Occipital lobe (tissue), 3 donors: ENCODE measurements at places on chromosomes 12 and 14. TPM values are rescaled to one million over a fixed set of nuclear protein-coding genes. Genes with fewer than 3 reads are reported as not detected.

Gene CLSTN3
- 60.5 TPM for total RNA-seq

GRCh38 chr14:55536204-55536708, 43.8 kb upstream of the KTN1 start:
- DNase-seq = no peak

DNA sequence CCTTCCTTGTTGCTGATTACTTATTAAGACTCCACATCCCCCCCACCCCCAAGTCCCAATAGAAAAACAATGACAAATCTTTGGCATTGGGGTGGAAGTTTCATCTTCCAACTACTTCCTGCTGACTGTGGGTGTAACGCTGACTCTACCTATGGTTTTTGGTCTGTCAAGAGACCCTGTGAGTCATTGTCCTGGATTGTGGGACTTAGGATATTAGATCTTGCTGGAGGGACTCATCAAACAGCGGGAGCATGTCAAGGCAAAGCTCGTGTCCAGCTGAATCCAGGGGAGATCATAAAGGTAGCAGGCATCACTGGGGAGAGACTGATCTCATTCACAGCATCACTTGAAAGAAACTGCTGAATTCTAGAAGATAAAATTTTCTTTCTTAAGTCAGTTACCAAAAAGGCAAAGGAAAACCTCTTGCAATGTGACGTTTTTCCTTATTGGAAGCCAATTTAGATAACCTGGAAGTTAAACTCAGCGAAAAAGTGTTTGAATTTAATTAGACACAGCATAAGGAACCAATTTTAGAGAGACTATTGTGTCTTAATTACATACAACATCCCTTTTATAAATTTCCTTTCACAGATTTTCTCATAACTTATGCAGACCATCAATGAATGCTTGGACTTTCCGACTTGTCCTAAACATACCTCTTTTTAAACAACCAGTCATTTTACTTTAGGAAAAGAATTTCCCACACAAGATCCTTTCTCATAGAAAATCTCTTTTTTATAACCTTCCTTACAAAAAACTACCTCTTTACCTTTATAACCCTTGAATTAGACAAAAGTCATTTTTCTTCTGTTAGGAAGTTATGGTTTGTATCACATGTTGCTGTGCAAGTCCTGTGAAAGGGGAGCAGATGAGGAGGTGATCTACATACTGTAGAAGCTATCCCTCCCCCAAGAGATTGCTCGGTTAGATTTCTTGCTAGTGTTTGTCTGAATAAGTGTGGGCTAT, 94.6 kb upstream of the SCAF11 start:
- DNase-seq = no peak

Gene FAM186B
- total RNA-seq = not detected

- DNase-seq = no peak
These were observed 162.4 kb upstream of the TMEM260 start for GRCh38 chr14:56417173-56417572.

- no peak for DNase-seq
These were observed 96.3 kb downstream of the GALC start for GRCh38 chr14:87896393-87897380.

GRCh38 chr12:130119241-130119861, 42.9 kb upstream of the FZD10 start:
- no peak for DNase-seq

Gene BEST3
- total RNA-seq = 0.78 TPM

DNA sequence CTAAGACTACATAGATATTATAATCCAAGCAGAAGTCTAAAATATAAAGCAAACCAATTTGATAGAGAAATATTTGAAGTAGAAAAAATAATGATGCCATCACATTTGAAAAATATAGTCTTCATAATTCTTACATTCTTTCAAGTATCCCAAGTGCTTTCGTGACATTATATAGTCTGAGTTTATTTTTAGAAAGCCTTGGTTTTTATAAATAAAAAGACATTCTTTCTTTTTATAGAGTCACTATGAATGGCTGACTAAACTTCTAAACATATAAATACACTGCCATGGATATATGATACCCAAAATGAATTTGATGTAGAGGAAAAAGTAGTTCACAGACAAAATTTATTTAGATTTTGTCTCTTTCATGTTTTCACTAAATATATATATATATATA, 135.1 kb upstream of the PDZRN4 start:
- DNase-seq = no peak

DNA sequence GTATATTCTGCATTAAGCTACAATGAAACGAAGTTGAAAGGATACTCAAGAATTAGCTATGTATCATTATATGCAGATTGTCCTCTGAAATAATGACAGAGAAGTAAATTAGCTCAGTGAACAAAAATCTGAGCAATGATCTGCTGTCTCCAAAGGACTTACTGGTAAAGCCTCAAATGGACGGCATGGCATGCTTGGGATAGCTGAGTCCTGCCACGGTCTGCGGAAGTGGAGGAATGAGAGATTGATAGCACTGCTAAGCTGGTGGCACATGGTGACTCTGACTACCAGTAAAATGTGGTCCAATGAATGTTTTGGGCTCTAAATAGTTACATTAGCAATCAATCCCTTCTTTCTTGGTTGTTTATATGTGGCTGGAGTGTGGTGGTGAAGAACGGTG, 3.7 kb upstream of the DENND5B start:
- DNase-seq = no peak

Gene TRIM9
- total RNA-seq = 40.2 TPM

Gene COQ6
- 23.9 TPM for total RNA-seq

DNA sequence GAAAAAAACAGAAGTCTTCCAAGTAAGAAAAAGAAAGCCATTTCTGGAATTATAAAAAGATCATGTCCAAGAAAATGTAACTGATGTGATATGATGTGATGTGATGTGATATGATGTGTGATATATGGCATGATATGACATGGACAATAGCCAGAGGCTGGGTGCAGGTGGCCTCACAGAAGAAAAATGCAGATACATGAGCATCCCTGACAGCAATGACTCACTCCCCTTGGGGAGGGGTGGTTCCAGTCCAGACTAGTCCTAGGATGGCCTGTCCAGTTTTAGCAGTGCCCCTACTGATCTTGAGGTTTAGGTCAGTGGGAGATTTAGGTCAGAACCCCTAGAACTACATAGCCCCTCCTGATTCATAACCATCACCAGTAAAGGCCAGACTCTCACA, 3.5 kb upstream of the RHOJ start:
- no peak for DNase-seq

DNA sequence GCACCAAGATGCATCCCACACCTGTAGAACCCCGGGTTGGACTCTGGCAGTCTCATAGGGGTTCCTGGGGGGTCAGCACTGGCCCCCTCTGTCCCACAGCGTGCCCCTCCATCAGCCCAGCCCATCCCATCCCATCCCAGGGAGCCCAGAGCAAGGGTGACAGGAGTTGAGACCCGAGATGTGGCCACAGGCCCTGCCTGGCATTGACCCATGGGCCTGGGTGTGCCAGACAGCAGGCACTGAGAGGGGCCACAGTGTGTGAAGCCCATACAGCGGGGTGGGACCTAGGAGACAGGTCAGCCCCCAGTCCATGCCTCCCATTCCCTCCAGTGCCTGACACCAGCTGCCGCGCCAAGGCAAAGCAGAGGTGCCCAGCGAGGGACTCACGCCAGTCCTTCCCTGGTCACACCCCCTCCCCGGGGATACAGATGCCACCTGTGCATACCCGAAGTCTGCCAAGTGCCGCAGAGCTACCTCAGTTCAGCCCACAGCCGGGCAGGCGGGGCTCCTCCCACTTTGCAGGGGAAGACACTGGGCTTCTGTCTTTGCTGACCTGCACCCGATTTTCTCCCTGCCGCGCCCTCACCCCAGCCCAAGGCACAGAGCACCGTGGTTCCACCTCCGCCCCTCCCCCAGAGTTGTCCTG, 50.4 kb downstream of the CYP46A1 start:
- DNase-seq = no peak

Gene P2RX7
- total RNA-seq = 2.7 TPM

Gene TAC3
- 1.6 TPM for total RNA-seq

Gene LRRC10
- not detected for total RNA-seq

- no peak for DNase-seq
These were observed 30.2 kb upstream of the NR1H4 start for GRCh38 chr12:100443434-100443833.

Gene FIGNL2
- 0.47 TPM for total RNA-seq

DNA sequence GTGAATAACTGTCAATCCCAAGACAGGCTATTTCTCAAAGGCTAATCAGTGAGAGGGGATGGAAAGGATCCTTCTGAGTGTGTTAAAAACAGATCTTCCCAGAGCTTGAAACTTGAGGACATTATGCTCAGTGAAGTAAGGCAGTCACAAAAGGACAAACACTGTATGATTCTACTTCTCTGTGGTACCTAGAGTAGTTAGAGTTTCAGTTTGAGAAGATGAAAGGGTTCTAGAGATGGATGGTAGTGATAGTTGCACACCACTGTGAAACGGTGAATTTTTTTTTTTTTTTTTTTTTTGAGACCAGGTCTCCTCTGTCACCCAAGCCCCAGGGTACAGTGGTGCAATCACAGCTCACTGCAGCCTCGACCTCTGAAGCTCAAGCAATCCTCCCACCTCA, 133.8 kb downstream of the SAMD4A start:
- no peak for DNase-seq

Gene SLC17A8
- 1.2 TPM for total RNA-seq

Gene TAS2R31
- 25.0 TPM for total RNA-seq

DNA sequence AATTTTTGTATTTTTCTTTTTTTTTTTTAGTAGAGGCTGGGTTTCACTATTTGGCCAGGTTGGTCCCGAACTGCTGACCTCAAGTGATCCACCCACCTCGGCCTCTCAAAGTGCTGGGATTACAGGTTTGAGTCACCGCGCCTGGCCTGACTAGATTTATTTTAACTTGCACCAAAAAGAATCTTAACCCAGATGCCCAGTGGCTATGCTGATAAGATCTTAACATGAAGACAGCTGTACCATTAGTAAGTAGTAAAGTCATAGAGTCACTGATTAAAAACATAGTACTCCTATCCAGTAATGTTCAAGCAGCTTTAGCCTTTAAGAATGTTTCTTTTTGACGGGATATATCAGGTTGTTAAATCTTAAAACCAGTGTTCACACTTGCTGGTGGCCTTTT, 1061.8 kb upstream of the FLRT2 start:
- DNase-seq = no peak

GRCh38 chr14:74019408-74020137, 424 bp downstream of the BBOF1 start:
- DNase-seq = no peak

Gene REM2
- 1.7 TPM for total RNA-seq

GRCh38 chr14:21978999-21979314, 305.3 kb upstream of the OR4E1 start:
- DNase-seq = no peak

Gene FOXJ2
- total RNA-seq = 7.3 TPM

Gene FAM222A
- total RNA-seq = 2.5 TPM

DNA sequence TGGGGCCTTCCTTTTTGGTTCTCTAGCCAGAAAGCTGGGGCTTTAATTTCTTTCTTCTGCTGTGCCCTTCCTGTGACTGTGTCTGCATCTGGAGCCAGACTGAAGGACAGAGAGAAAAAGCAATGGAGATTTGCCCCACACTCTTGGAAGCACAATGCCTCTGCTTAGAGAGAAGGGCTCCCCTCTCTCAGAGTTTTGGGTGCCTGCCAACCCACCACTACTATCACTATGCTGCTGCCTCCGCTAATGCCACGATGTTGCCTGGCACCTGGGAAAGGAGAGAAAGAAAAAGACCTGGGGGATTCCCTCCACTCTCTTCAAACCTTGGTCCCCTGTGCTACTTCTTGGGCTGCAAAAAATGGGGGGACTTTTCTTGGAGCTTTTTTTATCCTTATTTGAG, 52.6 kb downstream of the TMEM260 start:
- DNase-seq = no peak

Gene ETFBKMT
- 3.4 TPM for total RNA-seq

Gene SNRPF
- 27.5 TPM for total RNA-seq

Gene IFI27L1
- total RNA-seq = 5.0 TPM

GRCh38 chr12:69998922-69999321, 173.9 kb downstream of the MYRFL start:
- no peak for DNase-seq

GRCh38 chr12:45560689-45561088, 168.8 kb upstream of the ARID2 start:
- DNase-seq = no peak

Gene GLTP
- total RNA-seq = 15.6 TPM

DNA sequence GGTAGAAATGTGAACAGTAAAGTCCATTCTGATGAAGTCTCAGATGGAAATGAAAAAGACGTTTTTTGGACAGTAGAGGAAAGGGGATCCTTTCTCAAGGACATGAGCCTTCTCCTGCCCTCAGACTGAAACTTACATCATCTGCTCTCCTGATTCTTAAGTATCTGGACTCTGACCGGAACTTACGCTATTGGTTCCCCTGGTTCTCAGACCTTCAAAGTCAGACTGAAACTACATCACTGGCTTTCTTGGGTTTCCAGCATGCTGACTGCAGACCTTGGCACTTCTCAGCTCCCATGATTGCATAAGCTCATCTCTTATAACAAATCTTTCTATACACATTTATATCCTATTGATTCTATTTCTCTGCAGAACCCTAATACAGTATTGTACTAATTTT, 291.0 kb downstream of the SNAPC1 start:
- no peak for DNase-seq

GRCh38 chr12:16070113-16070512, 159.0 kb downstream of the DERA start:
- DNase-seq = no peak

Gene PLXNC1
- 39.5 TPM for total RNA-seq

Gene SCNN1A
- not detected for total RNA-seq

DNA sequence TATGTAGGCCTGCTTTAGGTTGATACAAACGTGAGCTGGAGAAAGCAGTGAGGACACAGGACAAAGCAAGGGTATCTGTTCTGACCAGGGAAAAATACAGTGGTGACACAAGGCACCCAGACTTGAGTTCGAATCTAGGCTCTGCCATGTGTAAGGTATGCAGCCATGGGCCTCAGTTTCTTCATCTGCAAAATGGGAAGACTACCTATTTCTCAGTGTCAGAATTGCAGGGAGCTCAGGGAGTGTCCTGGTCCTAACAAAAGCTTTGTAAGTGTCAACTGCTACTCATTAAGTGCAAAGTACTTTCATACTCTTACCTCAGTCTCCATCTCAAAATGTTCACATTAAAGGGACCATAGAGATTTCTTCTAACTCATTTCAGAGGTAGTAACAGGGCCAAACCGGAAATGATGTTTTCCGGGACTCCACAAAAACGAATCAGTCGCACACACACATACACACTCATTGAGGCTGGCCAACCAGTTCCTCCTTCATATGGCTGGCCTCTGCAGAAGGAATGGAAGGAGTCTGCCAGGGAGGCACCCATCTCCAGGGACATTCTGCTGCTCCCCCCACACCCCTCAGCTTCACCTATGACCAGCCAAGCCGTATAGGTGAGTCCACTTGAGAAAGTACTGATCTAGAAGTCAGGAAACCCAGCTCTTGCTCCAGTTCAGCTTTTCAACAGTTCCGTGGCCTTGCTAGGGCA, 7.8 kb downstream of the CTDSP2 start:
- DNase-seq = no peak

Gene PTPRR
- total RNA-seq = 19.5 TPM
